Astrocyte of the spinal cord (primary cell): ENCODE measurements at places on chromosomes 13 and 19.

DNA sequence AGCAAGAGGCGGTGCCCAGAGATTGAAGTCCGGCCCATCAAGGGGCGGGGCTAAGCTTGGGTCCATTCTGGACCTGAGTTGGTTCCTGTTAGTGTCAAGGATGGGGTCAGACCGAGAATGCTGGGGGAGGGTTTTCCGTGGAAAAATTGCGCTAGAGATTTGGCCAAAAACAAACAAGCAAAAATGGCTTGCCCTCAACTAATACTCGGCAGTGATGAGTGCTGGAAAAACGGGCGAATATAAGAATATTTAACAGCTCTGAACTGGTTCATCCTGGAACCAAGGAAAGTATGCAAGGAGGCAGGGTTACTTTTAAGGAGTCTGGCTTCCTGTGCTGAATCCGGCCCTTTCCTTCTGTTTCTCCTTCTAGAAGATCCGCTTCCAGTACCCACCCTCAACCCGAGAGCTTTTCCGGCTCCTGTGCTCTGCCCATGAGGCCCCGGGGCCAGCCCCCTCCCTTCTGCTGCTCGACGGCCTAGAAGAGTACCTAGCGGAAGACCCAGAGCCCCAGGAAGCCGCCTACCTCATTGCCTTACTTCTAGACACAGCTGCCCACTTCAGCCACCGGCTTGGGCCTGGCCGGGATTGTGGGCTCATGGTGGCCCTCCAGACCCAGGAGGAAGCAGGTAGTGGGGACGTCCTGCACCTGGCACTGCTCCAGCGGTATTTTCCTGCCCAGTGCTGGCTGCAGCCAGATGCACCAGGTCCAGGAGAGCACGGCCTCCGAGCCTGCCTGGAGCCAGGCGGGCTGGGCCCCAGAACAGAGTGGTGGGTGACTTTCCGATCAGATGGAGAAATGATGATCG is 880 bp downstream of the SWSAP1 start:
- no peak for DNase-seq

DNA sequence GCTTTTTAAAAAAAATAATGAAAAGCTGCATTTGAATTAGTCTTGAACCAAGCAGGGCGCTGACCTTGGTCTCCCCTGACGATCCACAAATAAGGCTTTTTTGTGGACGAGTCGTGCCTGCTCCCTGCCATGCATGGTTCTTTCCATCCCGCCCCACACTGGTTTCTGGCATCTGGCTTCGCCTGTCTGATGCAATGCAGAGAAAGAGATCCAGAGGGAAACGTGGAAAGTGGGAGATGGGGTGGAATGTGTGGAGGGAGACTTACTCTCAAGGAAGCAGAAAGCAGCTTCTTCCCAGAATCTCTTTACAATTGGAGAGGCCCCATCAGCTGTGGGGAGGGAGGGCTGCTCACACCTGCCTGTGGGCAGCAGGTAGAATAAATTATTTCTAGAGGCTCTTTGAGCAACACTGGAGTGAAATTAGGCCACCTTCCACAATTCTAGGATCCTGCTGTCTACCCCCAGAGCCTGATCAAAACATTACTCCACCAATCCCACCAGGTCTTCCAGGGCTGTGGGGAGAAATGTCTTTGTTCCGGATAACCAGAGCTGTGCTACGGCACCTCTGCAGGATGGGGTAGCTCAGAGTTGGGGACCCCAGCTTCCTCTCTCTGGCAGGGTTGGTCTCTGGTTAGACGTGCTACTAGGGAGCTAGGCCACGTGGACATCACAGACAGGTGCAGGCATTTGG is 183.5 kb downstream of the UQCRFS1 start:
- no peak for DNase-seq

DNA sequence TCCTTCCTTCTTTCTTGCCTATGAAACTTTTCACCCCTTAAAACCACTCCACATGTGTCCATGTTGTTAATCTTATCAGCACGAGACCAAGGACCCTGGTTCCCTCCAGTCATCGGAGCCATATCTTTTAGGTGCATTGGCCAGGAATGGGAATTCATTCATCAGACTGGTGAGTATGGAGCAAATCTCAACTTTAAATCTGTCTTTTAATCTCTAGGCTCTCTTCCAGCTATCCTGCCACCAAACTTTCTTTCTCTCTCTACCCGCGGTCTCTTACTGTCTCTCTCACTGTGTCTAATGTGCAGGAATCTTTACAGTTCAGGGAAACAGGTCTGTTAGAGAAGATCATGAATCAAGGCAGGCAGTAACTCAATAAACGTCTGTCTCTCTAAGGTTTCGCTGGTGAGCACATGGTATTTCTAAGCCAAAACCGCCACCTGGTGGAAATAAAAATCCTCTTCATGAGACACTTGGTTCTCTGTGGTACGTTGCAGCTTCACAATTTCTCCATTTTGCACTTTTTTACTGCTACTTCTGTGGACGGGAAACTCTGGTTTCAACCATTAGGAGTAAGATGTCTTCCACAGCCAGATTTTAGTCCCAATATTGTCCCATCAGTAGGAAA is 16.1 kb downstream of the LGALS16 start:
- DNase-seq, result peak; percentile 20

- DNase-seq, result no peak
Observed at GRCh38 chr19:15897738-15898276, at the start of gene CYP4F2. TSS of gene CYP4F2 (minus strand) at chr19:15898074. CDS start at chr19:15897611, 463 bp downstream.

GRCh38 chr19:18049385-18049784 is 37.3 kb downstream of the IL12RB1 start:
- DNase-seq, result peak; percentile 57

- peak; percentile 79 for DNase-seq
Observed at GRCh38 chr13:98370806-98371515, 193.9 kb upstream of the RNF113B start.

GRCh38 chr19:38975214-38975860 is at the start of gene FBXO17:
TSS of gene FBXO17 (minus strand) at chr19:38975742. CDS start at chr19:38950319, 25,423 bp downstream.
- peak; percentile 54 for DNase-seq

- DNase-seq, result no peak
Observed at GRCh38 chr13:99208845-99209527, 8.3 kb downstream of the UBAC2 start.

GRCh38 chr13:109874484-109875454 is 88.4 kb upstream of the IRS2 start:
- DNase-seq, result peak; percentile 42

DNA sequence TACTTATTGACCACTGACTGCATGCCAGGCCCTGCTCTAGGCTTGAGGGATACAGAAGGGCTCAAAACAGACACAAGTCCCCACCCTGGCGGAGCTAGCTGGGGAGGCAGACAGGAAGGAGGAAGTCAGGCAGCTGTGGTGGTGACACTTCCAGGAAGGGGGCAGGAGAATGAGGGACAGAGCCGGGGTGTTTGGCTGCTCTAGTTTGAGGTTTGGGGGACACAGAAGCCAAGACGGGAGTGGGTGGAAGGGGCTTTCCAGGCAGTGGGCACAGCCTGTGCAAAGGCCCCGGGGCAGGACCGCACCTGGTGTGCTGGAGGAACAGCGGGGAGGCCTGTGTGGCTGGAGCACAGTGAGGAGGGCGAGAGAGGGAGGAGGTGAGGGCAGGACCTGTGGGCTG is 4.0 kb downstream of the MRPL54 start:
- DNase-seq, result no peak

DNA sequence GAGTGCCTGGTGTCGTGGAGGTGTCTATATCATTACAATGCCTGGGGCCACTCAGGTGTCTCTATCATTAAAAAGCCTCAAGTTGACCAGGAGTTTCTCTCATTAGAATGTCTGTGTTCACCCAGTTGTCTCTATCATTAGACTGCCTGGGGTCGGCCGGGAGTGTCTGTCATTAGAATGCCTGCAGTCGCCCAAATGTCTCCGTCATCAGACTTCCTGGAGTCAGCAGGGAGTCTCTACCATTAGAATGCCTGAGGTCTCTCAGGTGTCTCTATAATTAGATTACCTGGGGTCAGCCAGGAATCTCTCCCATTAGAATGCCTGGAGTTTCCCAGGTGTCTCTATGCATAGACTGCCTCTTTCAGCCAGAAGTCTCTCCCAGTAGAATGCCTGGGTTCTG is 1477.6 kb downstream of the UQCRFS1 start:
- no peak for DNase-seq

- DNase-seq, result peak; percentile 82
Observed at GRCh38 chr13:80083081-80083852, 257.7 kb downstream of the SPRY2 start.

DNA sequence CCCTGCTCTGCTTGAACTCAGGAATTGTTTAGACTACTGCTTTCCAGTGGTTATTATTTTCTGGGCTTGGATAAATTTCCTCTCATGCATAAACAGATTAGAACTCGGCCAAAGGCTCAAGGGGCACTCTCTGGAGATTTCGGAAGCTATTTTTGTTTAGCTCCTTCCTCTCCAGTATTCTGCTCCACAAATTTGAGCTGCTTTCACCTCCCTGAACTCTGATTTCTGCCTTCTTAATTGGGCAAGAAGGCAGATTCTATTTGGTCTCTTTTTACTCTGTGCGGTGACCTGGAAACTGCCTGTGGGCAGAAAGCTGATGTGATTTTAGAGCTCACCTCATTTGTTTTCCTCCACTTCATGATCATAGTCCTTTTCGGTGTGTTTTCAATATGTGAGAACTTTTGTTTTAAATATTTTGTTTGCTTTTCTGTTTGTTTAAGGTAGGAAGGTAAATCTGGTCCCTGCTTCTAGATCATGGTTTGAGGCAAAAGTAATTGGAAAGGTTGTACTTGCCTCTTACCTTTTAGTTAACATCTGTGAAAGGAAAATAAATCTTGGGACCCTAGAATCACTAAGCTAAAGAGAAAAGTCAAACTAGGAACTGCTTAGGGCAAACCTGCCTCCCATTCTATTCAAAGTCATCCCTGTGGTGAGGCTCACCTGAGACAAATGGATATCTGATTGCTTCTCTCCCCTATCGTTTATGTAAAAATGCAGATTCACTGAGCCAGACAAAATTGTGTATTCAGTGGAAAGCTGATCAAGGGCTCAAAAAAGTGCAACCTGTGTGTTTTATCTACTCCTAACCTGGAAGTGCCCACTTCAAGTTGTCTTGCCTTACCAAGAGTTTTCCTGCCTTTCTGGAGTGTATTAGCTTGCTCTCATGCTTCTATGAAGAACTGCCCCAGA is 714.7 kb upstream of the PCDH20 start:
- no peak for DNase-seq

DNA sequence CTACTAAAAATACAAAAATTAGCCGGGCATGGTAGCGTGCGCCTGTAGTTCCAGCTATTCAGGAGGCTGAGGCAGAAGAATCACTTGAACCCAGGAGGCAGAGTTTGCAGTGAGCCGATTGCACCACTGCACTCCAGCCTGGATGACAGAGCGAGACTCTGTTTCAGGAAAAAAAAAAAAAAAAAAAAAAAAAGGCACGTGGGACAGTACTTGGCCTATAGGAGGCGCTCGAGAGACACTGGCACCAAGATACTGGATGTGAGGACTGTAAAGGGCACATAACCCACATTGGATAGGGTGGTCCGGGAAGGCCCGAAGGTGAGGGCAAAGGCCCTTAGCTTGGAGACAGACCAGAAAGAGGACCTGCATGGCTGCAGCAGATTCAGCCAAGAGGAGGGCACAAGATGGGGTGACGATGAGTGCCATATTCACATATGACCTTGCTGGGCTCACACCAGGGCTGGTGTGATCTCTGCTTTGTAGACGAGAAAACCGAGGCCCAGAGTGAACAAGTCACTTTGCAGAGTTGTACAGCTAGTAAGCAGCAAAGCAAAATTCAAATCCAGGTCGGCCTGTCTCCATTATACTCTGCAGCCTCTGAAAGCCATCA is 89.4 kb downstream of the DPF1 start:
- peak; percentile 28 for DNase-seq

- no peak for DNase-seq
Observed at GRCh38 chr19:35217649-35217990, 10.9 kb downstream of the FAM187B start.

DNA sequence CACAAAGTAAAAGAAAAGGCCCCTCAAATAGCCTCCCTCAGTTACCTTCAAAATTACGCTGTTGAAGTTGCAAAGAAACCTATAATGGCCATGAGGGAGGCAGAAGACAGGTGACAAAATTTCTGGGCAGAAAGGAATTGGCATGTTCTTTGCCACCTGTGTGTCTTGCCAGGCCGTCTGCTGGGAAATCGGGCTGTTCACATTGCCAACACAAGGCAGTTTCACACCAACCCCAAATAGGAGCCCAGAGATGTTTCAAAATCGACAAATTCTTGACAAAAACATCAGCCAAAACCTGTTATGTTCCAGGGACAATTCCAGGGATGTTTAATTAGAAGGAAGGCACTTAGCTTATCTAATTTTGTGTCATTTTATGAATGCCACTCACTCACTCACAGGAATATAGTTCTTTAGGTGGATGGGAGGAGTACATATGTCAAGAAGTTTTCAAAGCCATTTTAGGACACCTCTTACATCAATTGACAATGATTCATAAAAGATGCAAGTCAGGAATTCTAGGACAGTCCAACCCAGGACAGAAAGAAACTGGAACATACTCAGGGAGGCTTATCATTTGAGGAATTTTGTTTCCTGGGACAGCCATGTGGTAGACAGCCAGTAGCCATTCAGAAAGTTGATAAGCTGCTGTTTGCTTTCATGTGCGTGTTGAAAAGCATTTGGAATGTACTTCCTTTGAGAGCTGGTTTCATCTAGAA is 164.5 kb downstream of the RGCC start:
- DNase-seq, result no peak

GRCh38 chr19:29515706-29516357 is 10.0 kb upstream of the VSTM2B start:
- no peak for DNase-seq

DNA sequence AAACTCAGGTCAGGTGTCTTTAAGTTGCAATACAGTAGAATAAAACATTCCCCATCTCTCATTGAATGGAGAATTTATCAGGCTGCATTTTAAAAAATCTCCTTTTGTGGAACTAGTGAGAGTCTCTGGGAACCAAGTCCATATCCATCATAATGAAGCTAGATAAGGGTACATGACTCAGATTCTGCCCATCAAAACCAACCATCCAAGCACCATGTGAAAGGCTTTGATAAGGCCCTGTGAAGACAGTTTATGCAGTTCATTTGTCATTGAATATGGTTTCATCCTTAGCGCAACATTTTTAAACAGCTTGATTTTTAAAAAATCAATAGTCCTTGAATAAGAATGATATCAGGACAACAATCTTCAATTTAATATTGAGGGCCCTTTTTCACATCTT is 56.3 kb upstream of the DIAPH3 start:
- no peak for DNase-seq

DNA sequence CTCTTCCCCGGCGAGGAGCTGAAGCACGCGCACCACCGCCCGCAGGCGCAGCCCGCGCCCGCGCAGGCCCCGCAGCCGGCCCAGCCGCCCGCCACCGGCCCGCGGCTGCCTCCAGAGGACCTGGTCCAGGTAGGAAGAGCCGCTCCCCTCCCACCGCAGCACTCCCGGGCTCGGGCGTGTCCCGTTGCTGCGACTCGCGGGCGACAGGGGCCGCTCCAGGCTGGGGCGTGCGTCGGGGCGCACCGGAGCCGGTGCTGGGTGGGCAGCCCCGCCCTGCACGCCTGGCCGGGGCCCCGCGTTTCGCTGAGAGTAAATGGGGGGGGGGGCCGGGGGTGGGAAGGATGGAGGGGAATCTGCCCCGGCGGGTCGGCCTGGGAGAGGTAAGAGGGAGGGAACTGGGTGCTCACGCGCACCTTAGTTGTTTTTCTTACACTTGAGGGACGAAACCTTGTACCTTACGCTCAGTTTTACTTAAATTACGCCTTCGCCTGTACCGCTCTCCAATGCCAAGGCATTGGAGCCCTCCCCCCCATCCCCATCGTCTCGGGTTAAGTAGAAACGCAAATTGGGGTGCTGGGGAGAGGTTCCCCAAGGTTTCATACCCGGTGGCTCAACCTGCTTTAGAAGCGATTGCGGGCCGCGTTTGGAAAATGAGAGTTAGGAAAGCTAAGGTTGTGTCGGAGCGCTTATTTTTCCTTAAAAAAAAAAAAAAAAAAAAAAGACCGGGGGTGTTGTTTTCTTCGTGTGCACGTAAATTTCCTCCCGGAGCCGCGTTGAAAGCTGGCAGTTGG is 850 bp downstream of the KLF5 start:
- peak; percentile 58 for DNase-seq

GRCh38 chr13:114025714-114026431 is 52.0 kb upstream of the C13orf46 start:
- DNase-seq, result peak; percentile 86
